Left kidney (tissue), 8 donors: ENCODE measurements at places on chromosomes 12 and 14.

DNA sequence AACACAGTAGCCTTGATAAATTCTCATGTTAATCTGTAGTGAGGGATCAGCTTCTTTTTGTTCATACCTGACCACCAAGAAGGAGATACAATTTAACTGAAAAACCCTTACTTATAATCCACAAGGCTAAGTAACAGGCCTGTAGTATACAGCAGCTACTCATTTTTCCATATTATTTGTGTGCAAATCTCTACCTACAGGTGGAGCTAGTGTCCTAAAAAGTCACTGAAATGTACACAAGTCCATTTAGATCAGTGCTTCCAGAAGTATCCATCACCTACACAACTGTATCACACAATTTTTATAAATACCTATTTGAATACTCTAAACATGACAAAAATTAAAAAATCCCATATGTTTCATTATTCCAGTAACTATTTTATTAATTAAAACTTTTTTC is 173.2 kb downstream of the SLC35F4 start:
- no peak for DNase-seq

DNA sequence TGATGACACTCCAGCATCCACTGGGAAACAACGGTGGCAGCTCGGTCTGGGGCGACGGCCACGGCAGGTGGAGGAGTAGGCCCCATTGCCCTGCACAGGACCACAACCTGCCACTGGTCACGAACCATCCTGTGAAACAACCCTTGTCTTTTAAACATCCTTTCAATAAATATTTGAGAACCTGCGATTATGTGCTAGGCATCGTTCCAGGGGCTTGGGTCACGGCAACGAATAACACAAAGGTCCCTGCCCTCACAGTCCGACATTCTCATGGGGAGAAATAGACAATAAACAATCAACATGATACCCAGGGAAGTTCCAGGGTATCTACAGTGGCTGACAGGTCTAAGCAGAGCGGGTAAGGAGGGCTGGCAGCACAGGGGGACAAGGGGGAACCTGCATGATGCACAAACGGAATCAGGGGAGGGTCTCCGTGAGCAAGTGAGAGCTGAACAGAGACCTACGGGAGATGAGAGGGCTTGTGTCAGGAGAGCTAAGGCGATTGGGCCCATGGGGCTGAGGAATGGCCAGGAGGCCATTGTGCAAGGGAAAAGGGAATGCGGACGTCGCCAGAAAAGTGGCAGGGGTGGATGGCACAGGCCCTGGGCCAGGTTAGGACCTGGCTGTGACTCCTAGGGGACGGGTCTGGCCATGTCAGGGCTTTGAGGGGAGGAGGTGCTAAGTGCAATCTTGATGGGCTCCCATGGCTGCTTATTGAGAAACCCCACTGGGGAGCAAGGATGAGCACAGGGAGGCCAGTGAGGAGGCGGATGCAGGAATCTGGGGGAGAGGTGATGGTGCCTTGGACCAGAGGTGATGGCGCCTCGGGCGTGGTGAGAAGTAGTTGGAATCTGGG is 9.7 kb downstream of the SCARB1 start:
- DNase-seq = no peak

- no peak for DNase-seq
Measured at GRCh38 chr14:37810094-37810801, 214.8 kb downstream of the TTC6 start.

GRCh38 chr14:52400846-52401245 is 86.7 kb downstream of the PTGER2 start:
- DNase-seq = no peak

DNA sequence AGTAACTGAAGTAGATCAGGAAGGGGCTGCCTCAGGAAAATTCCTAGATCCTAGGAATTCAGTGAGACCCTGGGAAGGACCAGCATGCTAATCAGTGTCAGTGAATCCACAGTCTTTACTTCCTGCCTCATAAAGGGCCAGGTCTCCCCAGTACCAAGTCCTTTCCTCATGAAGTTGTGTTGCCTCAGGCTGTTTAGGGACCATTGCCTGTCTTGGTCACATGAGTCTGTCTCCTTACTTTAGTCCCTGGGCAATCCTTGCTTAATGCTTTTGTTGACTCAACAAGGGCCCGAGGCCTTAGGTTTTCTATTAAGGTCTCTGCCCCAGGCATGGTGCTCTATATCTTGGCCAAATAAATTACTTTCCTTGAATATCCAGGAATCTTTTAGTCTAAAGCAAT is 16.1 kb upstream of the ATF1 start:
- DNase-seq = no peak

DNA sequence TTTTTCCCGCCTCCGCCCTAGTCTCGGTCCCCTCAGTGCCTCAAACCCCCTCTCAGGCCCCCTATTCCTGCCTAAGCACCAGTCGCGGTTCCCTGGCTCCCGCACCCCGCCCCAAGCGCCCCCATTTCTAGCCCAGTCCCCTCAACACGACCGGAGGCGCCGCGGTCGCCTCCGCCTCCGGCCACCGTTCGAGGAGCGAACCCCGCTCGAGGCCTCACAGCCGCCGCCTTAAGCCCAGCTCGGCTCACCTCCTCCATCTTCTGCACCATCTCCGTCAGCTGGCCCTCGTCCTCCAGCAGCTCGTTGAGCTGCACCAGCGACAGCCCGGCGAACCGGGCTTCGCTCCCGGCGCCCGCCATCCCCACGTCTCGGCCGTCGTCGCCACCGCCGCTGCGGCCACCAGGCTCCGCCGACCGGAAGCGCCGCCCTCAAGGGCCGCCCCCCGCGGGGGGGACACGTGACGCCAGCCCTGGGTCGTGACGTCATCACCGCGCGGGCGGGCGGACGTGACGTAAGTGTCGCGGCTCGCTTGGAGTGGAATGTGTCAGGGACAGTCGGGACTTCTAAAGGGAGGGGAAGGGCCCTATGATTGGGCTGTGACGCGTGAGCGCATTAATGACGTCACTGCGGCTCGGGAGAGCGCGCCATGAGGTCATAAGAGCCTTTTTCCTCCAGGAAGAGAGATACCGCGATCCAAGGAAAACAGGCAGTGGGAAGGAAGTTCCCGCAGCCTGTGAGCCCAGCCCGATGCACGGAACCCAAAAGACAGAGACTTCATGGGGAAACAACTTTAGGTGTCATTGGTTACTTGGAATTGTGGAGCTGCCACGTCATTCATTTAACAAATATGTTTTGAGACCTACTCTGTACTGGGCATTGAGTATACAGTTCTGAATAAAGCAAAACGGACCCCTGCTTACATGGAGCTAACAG is at the start of gene VPS37B:
Gene VPS37B, minus strand, starts transcription at position 421 of the 933 bp plus-strand sequence. Its CDS starts 62 bp downstream, at position 359.
- peak; percentile 82 for DNase-seq

GRCh38 chr14:95196268-95196667 is 38.9 kb upstream of the DICER1 start:
- DNase-seq = no peak

GRCh38 chr12:42865282-42865681 is 275.7 kb upstream of the PRICKLE1 start:
- DNase-seq = no peak

DNA sequence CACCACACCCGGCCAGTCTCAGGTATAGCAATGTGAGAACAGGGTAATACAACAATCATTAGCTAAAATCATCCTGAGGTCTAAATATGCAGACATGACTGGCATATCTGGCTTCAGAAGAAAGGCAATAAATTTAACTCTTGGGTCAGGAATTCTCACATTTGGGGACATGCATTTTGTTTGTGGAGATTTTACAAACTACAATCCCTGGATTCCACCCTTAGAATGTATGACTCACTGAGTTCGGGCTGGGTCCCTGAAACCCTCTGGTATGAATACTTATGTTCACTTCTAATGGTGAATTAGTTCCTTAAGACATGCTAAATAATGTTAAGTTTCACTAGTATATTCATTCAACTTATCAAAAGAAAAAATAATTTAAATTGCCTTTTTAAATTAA is 98.9 kb upstream of the HMGA2 start:
- DNase-seq = no peak

DNA sequence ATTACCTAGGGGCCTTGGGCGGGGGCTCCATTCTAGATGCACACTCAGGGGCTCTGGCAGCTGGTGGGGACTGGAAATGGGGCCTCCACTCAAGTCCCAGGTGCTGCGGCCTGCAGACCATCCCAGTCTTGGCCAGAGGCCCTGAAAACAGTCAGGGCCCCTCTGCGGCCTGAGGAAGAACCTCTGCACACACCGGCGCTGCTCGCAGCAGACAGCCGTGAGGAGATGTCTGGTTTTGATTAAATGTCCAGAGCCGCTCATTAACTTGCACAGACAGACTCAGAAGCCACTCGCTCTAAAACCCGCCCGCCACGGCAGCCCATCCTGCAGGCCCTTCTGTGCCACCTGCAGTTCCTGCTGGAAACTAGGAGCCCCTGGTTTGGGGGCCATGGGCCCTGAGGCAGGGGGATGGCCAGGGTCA is 36.4 kb upstream of the NCOR2 start:
- DNase-seq = no peak

GRCh38 chr12:8455271-8455670 is 491 bp upstream of the CLEC6A start:
- no peak for DNase-seq

DNA sequence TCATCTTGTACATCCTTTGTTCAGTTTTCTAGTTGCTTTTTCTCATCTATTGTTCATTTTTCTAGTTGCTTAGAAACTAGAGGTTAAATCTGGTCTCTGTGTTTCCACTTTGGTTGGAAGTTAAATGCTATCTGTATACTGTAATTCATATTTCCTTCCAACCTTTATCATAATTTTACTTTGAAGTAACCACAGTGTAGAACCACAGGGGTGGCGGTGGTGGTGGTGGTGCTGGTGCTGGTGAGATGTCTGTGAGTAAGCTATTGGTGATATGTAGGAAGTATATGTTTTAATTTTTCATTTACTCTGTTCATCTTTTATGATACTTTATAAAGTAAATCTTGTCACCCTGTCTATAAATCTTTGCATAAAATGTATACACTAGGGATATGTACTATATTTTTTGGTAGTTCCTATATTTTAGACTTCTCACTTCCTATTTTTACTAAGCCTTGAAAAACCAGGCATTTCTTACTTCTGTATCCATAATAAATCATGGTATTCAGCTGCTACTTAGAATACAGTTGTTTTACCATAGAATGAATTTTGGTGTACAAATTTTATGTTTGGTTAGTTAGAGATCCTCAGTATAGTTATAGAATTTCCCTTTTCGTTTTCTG is 31.9 kb downstream of the CCDC91 start:
- no peak for DNase-seq

DNA sequence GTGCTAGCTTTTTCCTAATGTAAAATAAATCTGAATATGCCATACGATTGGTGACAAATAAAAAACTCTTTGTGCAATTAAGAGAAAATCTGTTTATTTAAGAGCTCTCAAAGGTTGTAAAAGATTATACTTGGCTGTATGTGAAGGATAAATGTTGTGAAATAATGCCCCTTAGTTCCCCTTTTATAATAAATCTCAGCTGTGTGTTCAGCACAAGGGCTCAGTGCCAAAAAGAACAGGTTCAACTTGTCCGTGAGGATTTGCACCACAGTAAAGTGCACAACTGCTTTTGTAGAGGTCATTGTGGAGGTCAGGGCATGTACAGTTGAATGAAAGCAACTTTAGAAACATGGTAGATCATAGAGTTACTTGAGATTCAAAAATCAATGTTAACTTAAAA is 118.6 kb downstream of the TRMT5 start:
- peak; percentile 60 for DNase-seq

DNA sequence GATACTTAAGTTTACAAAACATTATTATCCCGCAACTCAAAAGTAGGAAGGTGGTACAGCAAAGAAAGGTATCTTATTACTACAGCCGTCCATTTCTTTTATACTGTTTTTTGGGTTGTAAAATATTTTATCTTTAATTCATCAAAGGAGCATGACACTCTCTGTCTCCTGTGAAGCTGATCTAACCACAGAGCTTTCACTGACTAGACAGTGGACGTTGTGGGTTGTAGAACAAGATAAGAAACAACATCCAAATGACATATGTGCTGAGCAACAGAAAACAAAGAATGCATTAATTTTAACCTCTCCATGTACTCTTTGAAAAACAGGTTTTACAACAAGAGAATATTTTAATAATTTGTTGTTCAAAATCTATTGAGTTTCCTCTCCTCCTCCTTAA is 195.9 kb upstream of the FBXO33 start:
- DNase-seq = no peak

GRCh38 chr14:33764876-33765650 is 185.8 kb downstream of the EGLN3 start:
- DNase-seq = peak; percentile 35

- no peak for DNase-seq
Measured at GRCh38 chr12:78210506-78210860, 379.8 kb downstream of the NAV3 start.

- no peak for DNase-seq
Measured at GRCh38 chr14:78782551-78782950, 612.4 kb downstream of the NRXN3 start.

GRCh38 chr14:71361336-71361735 is 454.1 kb downstream of the PCNX1 start:
- DNase-seq = no peak

DNA sequence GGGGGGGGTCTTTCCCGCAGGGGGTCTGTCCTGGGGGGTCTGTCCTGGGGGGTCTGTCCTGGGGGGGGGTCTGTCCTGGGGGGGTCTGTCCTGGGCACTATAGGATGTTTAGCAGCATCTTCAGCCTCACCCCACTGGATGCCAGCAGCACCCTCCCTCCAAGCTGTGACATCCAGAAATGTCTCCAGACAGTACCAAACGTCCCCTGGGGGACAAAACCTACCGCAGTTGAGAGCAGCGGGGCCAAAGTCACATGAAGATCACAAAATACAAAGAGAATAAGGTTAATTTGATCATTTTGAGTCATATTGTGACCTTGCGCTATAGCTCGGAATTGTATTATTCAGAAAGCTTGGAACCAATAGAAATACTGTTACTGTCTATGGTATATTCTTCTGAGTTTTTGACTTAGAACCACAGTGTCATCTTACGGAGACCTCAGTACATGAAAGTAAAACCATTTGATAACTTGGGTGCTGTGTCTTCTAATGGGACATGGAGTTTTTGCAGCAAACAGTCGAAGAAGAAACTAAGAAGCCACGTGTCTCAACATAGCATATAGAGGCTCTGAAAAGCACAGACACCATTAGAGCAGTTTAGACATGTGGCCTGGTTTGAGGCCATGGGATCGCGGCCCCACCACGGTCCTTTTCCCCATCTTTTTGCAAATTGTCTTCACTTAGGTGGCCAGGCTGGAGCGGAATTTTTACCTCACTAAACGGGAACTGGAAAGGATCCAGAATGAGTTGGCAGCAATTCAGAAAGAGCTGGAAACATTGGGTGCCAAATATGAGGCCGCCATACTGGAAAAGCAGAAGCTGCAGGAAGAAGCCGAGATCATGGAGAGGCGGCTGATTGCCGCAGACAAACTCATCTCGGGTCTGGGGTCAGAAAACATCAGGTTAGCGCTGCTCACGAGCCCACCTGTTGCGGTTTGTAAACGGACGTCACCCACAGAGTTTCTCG is 59.9 kb downstream of the CCDC92 start:
- DNase-seq = no peak

DNA sequence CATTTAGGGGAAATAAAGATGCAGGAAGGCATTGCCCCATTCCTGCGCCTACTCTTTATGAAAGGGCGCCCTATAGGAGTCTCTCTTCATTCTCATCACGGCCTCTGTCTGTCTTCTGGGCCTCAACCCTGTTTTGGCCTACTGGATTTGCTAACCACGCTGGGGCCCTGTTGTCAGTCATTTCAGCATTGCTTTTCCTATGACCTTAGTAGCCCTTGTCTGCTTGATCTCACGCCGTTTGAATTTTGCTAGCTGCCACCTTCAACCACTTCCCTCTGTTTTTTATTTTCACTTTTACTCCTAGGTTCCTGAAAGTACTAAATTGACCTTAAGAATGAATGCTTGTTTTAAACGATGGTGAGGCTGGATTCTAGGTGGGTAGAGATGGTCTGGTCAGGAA is 139.0 kb downstream of the SYNE2 start:
- no peak for DNase-seq
